Stimulated activated CD4-positive, alpha-beta T cell treated with anti-CD3 and anti-CD28 coated beads, TNF-alpha, amount 100 ng/mL, for 4 hours (primary cell): ENCODE measurements at places on chromosomes 3 and 15.

DNA sequence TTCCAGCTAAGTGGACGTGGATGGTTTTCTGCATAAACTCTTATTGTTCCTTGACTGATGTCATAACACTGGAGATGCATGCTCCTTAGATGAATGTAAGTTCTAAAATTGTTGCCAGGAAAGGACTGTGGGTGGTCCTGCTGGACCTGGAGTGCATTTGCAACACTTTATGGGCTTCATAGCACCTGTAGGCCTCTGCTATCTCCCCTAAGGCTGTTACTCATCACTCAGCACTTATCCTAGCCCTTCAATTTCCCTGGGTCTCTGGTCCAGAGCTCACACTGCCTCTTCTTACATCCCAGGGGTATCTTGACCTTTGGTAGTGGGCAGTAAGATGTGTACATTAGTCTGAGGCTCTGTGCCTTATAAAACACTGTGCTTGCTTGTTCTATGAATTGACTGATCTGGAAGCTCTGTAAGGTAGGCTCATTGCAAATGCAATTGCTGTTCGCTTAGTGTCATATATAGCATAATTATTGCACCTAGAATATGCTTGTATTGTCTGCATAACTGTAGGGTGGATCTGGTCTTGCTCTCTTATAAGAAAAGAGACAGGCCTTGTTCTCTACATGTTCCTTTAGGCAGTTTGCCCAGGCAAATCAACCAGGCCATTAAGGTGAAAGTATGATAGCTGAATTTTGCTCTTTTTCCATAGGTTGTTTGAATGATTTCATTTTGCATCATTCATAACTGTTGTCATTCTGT, 35.8 kb downstream of the SLCO3A1 start:
- DNase-seq: no peak

DNA sequence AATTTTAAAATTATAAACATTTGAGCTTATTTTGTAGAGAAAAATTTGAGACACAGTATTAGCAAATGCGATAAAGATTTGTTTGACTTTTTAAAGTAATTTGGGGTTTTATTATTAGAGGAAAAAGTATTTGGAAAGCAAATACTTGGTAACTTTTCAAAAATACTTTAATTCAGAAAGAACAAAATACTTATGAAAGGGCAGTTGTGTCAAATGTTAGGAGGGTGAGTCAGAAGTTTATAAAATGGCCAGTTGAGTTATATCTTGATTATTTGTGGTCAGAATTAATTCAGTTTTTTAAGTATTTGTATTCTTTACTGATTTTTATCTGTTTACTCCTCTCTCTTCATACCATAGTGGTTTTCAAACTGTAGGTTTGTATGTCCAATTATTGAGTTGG, 12.1 kb downstream of the LACTB start:
- DNase-seq: no peak

DNA sequence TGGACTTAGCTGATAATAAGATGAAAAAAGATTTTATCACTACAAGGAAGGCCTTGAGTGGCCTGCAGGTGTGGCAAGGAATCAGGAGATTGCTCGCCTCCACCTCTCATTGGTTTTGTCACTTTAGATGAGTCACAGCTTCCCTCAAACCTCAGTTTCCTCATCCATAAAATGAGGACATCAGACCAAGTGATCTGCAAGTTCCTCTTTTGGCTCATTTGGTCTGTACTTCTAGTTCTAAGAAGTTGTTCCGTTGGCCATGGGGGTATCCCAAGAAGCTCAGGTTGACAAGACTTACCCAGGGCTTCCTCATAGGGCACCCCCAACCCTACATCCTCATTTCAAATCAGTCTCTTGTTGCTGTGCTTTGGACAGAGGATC, 254.1 kb downstream of the UACA start:
- DNase-seq: no peak

- DNase-seq: no peak
Observed at GRCh38 chr3:121362035-121362734, 183.6 kb downstream of the POLQ start.

DNA sequence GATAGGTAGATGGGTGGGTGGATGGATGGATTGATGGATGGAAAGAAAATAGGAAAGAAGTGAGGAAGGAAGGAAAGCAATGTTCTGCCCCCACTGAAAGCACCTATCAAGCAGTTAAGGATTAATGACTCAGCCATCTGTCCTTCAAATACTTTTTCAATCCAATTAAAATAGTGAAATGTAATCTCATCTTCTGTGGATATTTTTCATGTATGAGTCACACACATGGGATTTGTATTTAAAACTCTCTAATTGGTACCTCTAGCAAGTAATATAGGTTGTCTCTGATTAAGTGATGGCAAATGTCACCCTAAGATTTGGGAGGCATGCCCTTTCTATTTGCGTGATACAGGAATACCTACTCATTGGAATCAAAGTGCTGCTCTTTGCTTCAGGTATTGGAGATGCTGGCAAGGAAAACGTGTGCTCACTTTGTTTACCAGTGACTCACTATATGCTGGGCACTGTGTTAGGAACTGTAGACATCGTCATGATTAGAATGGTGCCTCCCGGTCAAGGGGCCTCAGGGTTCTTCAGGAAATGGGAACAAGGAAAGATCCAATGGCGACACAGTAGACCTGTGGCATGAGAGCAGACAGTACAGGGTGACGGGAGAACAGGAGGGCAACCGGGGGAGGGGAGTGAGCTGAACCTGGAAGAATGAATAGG, 230.1 kb downstream of the CLSTN2 start:
- DNase-seq: no peak

DNA sequence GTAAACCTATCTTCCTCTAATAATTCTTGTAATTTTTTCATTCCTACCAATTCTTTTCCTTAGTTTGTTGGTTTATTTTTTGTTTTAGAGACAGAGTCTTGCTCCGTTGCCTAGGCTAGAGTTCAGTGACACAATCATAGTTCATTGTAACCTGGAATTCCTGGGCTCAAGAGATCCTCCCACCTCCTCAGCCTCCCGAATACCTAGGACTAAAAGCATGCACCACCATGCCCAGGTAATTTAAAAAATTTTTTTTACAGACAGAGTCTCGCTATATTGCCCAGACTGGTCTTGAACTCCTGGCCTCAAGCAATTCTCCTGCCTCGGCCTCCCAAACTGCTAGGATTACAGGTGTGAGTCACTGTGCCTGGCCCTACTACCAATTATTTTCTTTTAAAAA, 220.2 kb downstream of the ERC2 start:
- no peak for DNase-seq

DNA sequence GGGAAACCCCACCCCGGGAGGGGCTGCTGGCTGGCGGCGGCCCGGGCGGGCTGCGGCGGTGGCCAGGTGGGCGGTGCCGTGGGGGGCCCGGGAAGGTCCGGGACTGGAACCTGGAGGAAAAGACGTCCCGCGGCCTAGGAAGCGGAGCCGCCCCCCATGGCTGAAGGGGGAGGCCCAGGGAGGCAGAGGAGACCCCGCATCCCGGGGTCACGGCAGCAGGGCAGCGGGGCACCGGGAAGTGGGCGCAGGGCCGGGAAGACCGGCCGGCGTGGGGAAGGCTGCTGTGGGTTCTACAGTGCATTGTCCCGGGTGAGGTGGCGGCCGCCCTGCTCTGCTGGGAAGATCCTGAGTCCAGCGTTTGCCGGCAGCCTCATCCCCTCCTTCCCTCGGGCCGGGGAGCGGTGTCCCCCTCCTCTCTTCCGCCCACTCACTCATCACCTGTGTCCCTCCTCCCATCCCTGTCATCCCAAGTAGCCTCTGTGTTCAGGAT, 525 bp upstream of the FSTL1 start:
- DNase-seq: no peak

GRCh38 chr3:181797431-181797830, 85.7 kb downstream of the SOX2 start:
- no peak for DNase-seq

GRCh38 chr15:101187820-101188636, 63.8 kb downstream of the CHSY1 start:
- DNase-seq: no peak

DNA sequence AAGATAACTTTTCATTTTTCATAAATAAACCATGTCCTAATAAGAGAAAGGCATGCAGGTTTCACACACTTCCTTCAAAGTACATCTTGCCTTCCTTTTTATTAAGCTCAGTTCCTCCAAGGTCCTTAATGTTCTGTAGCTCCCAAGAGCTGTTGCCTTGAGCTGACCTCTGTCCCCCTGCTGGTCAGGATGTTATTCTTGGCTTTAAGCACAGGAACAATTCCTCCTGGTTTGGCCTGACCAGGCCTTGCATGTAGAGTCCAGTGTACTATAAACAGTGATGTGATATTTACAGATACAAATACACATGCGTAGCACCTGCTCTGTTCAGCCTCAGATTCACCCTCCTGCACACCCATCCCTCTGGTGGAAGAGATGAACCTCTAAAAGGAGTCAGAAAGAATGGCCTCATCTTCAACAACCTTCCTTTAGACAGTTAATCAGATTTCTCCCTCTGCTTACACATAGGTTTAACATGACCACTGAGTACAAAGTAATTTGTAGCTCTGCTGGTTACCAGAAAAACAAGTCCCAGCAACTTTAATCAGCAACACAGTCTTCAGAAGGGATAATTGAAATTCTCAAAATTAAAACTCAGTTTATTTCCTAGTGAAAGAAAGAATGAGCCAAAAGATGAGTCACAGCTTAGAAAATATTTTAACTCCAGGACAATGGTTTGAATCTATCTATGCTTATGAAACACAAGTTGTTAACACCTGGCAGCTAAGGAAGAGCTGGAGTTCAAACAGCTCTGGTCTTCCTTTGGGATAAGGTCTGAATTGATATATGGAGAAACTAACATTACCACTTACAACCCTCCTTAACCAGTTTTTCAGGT, 46.5 kb downstream of the PTPN9 start:
- DNase-seq: no peak

DNA sequence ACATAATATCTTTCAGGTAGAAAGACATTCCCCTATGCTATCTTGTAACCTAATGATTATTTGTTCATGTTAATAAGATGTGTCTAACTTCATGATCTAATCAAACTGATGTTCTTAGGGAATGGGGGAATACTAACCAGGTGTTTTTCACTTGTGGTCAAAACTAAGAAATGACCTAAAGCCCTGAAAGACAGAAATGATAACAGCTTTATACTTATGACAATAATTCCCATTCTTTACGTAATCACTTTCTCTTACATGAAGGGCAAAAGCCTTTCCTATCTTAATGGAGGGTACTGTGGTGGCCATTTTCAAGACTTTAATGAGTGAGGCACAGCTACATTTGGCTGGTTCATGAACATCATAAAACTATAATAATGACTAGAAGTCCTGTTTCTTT, 33.9 kb upstream of the MEIS2 start:
- DNase-seq: no peak

GRCh38 chr3:19702416-19703078, 231.5 kb downstream of the EFHB start:
- no peak for DNase-seq

- DNase-seq: no peak
Observed at GRCh38 chr3:20056725-20057611, 16.7 kb downstream of the KAT2B start.

DNA sequence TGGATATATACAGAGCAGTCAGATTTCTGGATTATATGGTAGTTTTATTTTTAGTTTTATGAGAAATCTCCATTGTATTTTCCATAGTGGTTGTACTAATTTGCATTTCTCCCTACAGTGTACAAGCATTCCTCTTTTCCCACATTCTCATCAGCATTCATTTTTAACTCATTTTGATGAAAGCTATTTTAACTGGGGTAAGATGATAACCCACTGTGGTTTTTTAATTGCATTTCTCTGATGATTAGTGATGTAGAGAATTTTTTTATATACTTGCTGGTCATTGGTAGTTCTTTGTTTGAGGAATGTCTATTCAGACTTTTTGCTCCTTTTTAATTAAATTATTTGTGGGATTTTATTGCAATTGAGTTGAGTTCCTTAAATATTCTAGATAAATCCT, 903.6 kb downstream of the DIPK2A start:
- no peak for DNase-seq

GRCh38 chr3:40768536-40768935, 243.8 kb downstream of the ZNF621 start:
- DNase-seq: no peak

- no peak for DNase-seq
Observed at GRCh38 chr15:78037779-78038305, 39.7 kb downstream of the TBC1D2B start.

DNA sequence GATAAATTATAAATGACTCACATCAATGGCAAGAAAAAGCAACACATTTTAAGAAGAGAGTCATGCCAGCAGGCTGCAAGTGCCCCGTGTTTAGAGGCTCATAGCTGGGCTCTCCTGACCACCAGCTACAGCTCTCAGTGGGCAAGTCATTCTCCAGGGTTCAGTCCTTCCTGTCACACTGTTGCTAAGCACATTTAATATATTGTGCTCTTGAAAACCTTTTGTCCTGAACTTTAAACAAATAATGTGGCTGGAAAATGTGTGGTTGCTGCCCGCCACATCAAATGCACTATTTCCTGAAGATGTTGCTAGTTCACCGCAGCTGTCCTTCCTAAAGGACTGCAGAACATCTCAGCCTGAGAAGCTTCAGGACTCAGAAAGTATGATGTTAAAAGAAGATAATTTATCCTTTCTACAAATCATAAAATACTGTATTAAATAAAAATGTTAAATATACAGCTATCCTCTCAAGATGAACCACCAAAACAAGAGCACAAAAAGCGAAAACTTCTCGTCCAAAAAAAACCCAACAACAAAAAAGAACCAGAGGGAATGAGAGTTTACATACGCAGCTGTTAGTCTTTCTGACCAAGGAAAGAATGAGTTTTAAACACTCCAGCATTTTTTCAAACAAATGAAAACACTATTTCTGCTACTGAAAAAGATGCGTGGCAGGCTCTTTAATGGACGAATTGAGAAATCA, 951 bp downstream of the TARS3 start:
- no peak for DNase-seq

- DNase-seq: no peak
Observed at GRCh38 chr15:39575180-39575579, 5.7 kb upstream of the THBS1 start.

DNA sequence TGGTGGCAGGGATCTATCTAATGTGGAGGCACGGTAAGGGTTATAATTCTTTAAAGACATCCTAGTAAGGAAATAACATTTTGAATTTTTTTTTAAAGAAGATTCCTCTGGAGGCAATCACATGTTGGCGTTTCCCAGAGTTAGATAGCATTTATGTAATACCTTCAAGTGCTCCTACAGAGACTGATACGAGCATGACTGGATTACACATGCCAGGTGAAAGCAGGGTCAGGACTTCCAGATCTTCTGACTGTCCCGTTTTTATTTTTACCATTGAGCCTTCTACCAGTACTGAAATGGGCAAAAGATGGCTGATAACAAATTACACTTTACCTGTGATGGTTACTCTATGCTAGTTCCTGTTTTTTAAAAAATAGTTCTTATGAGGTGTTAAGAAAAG, 13.8 kb downstream of the IL17RB start:
- DNase-seq: no peak

DNA sequence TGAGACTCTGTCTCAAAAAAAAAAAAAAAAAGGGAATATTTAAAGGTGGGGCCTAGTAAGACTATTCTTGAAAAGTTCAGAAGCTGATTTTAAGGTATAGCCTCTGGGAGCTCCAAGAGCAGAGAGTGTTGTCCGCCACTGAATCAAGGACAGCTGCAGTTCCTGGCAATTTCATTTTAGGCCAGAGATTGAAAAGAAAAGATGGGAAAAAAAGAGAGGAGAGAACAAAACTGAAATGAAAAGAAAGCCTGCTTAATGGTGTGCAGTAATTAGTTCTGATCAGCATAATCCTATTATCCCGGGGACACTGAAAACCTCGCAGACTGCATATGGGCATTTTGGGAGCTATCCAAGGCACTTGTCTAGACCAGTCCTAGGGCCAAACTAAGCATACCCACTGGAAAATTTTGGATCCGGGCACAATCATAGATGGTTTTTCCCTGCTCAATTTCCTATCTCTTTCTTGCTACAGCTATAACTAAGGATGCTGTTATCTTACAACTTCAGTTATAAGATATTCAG, 43.2 kb downstream of the EHHADH start:
- no peak for DNase-seq
